Kasumi-1 (cell line): ENCODE measurements at places on chromosomes 4 and X.

- no peak for DNase-seq
Measured at GRCh38 chr4:84957514-84958420, 8.7 kb downstream of the WDFY3 start.

DNA sequence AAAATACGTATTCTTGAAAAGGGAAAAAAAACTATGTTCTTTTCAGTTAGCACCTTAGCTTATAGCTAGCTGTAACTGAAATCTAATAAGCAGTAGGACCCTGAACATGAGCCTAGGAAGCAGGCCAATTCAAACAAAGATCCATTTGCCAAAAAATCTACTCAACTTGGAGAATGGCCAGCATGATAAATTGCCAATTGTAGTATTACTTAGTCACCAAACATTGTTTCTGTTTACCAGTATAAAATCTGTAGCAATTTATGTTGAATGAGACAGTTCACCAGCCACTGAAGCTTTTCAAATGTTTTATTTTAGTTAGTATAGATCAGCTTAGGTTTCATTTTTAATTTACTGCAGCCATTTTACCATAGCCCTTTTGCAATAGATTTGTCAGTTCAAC is 323.6 kb upstream of the DIPK2B start:
- no peak for DNase-seq

- DNase-seq, result no peak
Measured at GRCh38 chr4:169220854-169221411, 49.8 kb downstream of the SH3RF1 start.

DNA sequence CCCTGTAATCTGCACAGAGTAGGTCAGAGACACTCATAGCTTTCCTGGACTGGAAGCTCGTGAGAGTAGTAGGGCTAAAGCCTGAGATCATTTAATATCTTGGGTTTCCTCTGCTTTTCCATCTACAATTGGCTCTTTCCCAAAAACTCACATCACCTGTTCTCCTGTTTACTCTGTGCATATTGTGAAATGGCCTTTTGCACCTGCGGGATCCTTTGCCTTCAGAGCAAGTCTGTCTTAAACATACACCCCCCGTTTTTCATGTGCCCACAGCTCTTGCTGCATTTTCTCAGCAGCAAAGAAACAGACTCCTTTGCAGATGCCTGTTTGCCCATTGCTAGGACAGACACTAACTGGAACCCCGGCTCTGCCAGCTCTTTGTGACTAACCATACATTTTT is 608.3 kb upstream of the PCDH10 start:
- DNase-seq, result no peak

DNA sequence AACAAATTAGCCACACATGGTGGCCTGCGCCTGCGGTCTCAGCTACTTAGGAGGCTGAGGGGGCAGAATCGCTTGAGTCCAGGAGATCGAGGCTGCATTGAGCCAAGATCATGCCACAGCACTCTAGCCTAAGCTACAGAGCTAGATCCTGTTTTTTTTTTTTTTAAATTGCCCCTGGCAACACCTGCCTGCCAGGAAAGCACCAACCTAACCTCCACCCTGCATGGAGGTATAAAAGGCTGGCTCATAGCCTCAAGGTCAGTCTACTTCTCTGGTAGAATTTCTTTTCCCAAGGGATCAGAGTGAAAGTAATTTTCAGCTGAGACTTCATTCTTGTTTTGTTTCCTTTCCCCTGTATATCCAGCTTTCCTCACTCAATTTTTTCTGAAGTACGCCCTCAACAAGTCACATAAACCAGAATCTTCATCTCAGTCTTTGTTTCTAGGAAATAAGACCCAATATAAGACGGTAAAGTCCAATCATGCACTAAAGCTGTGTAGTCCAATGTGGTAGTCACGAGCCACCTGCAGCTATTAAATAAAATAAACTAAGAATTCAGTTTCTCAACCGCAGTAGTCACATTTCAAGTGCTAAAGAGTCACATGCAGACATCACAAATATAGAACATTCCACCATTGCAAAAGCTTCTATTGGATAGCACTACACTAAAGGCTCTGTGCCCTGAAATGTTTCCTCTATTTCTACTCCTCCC is 113.3 kb downstream of the HPGD start:
- no peak for DNase-seq

DNA sequence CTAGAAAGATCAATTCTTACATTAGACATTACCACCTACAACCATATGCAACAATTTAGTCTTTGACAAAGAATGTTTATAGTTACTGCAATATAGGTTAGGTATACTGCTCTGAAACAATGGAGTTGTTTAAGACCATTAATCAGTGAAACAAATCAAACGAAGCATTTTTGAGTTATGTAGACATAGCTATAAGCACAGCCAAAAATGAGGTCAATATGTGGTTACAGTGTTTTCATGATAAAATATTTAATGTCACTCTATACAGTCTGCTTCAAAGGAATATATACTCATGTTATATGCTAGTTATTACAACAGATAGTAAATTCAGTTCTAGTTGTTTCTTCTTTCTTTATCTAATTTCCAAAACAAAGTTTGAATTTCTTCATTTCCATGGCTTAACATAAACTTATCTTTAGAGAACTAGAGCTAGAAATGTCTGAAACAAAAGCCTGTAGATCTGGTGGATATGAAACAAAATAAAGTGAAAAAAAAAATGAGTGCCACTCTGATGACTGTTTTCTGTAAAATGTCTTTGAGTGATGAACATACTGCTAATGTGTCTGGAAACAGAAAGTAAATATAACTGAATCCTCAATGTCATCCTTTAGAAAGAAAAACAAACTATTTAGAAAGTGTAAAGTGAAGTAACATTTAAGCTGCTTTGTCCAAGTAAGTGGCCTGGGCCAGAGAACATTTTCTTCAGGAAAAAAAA is 809.0 kb downstream of the FAT4 start:
- DNase-seq, result no peak
